Endothelial cell of umbilical vein (primary cell): ENCODE measurements at places on chromosomes 11 and 22. TPM values are rescaled to one million over a fixed set of nuclear protein-coding genes. Genes with fewer than 3 reads are reported as not detected.

DNA sequence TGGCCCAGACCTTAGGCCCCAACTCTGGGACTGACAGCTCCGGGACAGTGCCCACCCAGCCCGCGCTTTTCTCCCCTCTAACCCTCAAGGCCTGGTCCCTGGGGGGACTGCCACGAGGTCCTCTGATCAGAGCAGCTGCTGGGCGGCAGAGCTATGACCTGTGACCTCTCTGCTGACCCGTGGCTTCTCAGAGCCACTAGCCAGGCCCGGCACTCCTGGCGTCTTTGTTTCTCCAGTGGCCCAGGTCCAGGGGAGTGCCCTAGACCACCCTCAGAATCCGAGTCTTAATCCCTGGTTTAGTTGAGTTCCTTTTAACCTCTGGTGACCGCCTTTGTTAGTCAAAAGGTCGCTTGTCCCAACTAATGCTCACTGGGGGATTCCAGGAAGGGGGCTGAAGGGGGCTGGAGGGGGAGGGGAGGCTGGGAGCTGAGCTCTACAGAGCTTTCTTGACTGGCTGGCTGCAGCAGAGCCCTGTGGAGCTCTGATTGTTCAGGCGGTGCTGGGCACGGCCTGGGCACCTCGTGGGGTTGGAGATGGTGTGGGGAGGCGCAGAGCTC lies 1.2 kb downstream of the FBLN1 start:
- H3K27ac ChIP-seq: no peak overlapping the region
- no peaks in the 10 kb centered on the region for H3K36me3 ChIP-seq
- peaks cover 5% of the 10 kb centered on the region for H3K27me3 ChIP-seq
- DNase-seq: no peak
- no peak overlapping the region for H3K4me3 ChIP-seq

DNA sequence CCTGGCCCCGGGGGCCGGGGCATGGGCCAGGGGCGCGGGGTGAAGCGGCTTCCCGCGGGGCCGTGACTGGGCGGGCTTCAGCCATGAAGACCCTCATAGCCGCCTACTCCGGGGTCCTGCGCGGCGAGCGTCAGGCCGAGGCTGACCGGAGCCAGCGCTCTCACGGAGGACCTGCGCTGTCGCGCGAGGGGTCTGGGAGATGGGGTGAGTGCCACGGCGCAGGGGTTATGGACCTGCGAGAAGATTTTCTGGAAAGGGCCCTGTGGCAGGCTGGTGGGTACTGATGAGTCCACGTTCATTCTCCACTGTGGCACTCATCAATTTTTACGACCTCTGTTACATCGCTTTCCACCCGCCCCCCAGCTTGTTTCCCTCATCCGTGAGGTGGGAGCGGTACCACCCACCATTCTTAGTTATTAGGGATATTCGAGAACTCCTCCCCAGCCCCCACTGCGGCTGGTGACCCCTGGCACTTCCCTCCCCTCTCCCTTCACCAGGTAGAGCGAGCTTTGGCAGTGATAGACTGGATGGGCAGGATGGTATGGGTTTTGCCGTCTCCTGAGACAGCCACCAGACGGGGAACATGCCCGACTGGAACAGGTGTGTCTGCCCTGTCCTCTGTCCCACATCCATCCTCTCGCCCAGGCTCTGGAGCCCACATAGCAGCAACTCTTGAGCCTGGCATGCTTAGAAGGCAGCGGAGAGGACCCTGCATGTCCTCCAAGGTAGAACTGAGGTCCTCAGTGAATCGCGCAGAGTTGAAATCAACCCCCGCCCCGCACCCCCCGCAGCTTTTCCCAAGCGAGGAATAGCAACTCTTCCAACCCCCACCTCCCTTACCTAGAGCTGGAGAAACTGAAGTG lies 562 bp downstream of the DGAT2 start:
- H3K36me3 ChIP-seq: no peaks in the 10 kb centered on the region
- peaks cover 25% of the 10 kb centered on the region for H3K27me3 ChIP-seq
- H3K4me1 ChIP-seq: peaks cover 9% of the 10 kb centered on the region
- peak overlapping the region; percentile 43 for H3K4me3 ChIP-seq
- H3K27ac ChIP-seq: no peak overlapping the region

Gene OR56B4
- not detected in 2 replicates for total RNA-seq

Gene GRIK4
- 0.74 and 1.6 TPM in 2 replicates for total RNA-seq

DNA sequence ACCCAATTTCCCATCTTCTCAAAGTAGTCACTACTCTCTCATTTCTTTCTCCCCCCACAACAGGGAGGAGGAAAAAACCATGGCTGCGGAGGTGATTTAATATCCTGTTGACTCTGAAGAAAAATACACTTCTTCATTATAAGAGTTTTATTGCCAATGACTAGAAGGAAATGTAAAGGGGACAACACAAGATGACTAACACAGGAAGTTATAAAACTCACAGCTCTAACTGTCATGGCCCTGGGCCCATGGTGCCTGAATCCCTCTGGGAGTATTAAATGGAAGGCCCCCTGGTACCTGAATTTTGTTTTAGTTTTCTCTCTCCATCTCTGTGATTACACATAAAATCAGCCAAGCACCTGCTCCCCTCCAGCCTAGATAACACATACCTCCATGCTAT lies 352.8 kb upstream of the FAT3 start:
- H3K4me3 ChIP-seq: no peak overlapping the region
- peak overlapping the region; percentile 83 for H3K27ac ChIP-seq
- peaks cover 26% of the 10 kb centered on the region for H3K4me1 ChIP-seq
- no peaks in the 10 kb centered on the region for H3K36me3 ChIP-seq
- H3K27me3 ChIP-seq: no peaks in the 10 kb centered on the region
